Stimulated activated CD4-positive, alpha-beta T cell treated with anti-CD3 and anti-CD28 coated beads, Interleukin-2, amount 100 ng/mL, for 24 hours (primary cell): ENCODE measurements at places on chromosomes 12 and 14.

- DNase-seq, result no peak
Measured at GRCh38 chr12:15699886-15700285, 89.3 kb downstream of the EPS8 start.

DNA sequence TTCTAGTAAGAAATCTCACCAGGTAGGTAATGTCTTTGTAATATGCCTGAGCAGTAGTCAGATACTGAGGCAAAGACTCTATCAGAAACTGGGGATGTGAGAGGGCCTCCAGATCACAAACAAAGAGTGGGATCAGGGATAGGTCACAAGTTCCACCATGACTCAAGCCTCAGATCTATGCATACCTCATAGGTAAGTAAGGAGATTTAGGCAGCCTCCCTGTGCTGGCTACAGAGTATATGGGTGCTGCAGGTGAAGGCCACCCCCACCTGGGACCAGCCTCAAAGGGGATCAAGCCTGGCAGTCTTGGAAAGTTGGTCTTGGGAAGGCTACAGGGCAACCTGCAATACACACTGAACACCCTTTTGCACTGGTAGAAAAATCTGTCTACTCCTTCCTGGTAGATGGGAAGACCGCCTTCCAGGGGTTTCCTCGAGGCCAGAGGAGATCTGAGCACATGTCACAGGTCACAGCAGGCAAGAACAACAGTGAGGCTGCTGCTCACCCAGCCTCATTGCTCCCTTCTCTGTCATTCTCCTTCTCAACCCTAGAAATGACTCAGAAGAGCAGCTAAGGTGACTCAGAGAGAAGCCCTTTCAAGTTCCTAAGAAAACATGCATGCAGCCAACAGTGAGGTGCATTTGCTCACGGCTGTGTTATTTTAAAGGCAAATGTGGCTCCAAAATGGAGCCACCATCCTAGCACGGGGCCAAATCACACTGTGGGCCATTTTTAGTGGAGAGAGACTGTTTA, 143.4 kb upstream of the CDKN3 start:
- no peak for DNase-seq

GRCh38 chr12:58814036-58814435, 106.3 kb downstream of the LRIG3 start:
- DNase-seq, result no peak

DNA sequence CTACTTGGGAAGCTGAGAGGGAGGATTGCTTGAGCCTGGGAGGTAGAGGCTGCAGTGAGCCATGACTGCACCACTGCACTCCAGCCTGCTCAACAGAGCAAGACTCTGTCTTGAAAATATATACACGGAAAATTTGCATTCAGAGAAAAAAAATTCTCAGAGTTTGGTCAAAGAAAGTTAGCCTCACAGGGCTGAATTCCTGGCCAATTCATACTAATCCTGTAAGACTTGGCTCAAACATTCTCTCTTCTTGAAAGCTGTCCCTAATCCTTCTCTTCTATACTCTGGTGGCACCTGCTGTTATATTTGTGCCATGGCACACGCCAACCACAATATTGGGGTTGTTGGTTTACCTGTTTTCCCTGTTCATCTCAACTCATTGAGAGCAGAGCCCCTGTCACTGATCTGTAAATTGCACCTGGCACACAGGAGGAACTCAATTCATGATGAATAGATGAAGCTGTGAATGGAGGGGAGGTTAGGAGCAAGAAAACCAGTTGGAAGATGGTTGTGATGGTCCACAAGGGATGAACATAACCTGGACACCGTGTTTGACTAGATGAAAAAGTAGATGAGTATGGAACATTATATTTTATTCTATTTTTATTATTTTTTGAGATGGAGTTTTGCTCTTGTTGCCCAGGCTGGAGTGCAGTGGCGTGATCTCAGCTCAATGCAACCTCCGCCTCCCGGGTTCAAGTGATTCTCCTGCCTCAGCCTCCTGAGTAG, 36.8 kb upstream of the SPTSSA start:
- no peak for DNase-seq

GRCh38 chr14:86938320-86938719, 1054.7 kb downstream of the GALC start:
- DNase-seq, result no peak

DNA sequence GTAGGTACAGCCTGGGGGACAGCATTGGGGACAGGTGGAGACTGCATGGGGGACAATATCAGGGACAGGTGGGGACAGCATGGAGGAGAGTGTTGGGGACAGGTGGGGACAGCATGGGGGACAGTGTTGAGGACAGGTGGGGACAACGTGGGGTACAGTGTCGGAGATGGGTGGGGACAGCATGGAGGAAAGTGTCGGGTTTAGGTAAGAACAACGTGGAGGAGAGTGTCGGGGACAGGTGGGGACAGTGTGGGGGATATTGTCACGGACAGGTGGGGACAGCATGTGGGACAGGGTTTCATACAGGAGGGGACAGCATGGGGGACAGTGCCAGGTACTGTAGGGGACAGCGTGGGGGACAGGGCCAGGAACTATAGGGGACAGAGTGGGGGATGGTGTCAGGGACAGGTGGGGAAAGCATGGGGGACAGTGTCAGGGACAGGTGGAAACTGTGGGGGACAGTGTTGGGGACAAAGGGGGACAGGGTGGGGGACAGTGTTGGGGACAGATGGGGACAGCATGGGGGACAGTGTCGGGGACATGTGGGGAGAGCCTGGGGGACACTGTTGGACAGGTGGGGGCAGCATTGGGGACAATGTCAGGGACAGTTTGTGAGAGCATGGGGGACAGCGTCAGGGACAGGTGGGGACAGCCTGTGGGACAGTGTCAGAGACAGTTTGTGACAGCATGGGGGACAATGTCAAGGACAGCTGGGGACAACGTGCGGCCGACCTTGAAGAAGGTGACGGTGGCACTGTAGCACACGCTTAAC, 213.1 kb downstream of the TMEM121 start:
- DNase-seq, result no peak

- DNase-seq, result no peak
Measured at GRCh38 chr12:90299121-90299520, 590.5 kb upstream of the ATP2B1 start.

GRCh38 chr12:132618683-132619043, at the start of gene P2RX2:
Gene P2RX2 (plus strand): TSS chr12:132618776. CDS start chr12:132618817, 41 bp downstream.
- no peak for DNase-seq

GRCh38 chr12:116864371-116865160, 16.7 kb downstream of the HRK start:
- DNase-seq, result no peak

DNA sequence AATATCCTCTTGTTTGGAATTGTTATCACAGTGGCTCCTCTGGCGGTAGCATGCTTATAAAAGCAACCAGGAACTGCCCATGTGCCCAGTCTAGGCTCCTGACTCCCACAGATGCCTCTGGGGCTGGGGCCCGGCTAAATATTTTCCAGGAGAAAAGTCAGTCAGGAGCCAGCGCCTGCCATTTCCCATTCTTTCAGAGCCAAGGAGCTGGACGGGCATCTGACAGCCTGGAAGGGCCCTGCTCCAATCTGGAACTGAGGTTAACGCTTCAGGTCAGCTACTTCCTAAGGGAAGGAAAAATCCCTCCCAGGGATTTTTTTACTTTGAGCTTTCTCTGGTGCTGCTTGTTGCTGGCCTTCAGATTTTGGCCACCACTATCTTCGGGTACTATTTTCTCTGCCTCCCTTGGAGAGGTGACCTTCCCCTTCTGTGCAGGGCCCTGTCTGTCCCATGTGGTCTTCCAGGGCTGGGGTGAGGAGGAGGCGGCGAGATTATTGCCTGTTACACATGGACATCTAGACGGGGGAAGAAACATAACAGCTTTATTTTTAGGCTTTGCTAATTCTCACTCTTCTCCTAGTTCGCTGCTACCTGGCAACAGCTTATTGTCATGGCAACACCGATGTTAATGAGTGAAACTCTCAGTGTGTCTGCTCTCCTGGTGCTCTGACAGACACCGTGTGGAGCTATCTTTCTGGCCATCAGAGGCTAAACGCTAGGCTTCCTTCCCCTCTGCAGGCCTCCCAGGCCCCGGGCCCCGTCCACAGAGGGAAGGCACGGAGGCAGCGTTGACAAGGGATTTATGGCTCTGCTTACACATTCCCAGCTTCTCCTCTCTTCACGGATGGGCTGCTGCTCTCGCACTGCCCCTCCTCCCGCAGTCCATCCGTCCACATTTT, 160.4 kb downstream of the CACNA1C start:
- no peak for DNase-seq

DNA sequence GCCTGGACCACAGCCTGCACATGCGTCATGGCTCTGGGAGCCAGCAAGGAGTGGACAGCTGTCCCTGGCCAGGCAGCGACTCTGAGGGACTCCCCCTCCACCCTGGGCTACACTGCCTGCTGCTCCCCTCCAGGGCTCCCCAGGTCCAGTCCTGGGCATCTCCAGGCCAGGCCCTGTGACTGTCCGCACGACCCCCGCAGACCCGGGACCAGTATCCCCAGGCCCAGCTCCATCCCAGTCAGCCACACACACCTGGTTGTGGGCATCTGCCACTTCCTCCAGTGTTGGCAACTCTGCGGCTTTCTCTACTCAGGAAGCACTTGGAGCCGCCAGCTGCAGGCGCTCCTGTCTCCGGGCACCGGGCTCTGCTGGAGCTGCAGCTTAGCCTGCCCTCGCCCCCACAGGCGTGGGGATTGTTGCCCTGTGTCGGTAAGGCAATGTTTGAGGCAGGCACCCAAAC, 2.4 kb downstream of the ULK1 start:
- DNase-seq, result no peak

GRCh38 chr12:5768171-5768570, 176.9 kb downstream of the ANO2 start:
- no peak for DNase-seq

DNA sequence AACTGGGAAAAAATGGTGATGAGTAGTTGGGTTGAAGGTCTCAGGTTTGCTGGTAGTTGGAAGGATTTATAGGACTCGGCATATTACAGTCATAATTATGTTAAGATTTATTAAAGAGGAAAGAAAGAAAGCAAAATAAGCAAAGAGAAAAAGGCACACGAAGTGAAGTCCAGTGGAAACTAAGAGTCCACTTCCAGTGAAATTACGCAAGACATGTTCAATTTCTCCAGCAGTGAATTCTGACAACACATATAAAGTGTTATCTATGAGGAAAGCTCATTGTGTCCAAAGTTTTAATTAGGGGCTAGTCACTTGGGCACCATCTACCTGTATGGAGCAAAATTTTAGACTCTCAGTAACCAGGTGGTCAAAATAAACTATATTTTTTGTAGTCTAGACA, 143.3 kb downstream of the CEP128 start:
- no peak for DNase-seq

DNA sequence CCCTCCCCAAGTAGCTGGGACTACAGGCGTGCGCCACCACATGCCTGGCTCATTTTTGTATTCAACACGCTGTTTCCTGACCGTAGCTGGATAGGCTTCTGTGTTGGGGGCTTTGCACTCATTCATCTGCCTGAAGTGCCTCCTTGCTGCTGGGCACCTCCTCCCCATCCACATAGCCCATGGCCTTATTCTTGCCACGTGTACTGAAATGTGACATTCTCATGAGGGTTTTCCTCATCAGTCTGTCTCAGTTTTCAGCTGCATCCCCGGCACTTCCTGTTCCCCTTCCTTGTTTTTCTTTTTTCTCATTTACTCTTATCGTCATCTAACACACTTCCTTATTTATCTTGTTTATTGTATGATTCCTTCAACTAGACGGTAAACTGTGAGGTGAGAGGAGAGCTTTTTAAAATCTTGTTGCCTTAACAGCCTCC, 36.6 kb downstream of the RCOR1 start:
- DNase-seq, result no peak

DNA sequence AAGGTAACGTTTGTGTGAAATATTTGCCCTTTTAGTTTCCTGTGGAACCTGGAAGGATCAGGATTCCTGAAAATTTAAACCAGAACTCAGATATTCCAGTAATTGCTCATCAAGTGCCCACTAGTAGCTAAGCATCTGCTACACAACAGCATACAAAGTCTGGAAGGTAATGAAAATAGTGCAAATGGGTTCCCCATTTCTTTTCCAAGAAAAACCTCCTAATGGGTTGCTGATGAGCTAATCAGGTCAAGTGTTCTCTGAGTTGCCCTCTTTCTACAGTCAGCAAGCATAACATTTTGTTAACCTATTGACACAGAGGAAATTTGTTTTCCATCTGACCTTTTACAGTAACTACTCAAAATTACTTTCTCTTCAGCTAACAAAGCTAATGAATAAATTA, 83.6 kb upstream of the PMCH start:
- DNase-seq, result no peak

DNA sequence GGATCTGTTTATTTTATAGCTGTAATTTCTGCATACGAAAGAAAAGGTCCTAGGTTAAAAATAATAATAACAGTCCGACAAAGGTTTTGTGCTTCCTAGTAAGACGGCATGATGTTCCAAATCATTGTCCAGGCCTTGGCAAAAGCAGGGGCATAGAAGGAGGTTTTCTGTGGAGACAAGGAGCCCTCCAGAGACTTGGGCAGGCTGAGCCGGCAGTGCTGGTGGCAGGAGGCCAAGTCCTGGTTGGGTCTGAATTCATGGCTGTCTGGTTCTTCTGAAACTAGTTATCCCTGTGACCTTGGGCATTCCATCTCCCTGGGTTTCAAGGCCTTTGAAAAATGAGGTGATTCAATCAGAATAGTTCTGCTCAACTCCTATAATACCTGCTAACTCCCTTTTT, 44.0 kb downstream of the KCNK13 start:
- no peak for DNase-seq

DNA sequence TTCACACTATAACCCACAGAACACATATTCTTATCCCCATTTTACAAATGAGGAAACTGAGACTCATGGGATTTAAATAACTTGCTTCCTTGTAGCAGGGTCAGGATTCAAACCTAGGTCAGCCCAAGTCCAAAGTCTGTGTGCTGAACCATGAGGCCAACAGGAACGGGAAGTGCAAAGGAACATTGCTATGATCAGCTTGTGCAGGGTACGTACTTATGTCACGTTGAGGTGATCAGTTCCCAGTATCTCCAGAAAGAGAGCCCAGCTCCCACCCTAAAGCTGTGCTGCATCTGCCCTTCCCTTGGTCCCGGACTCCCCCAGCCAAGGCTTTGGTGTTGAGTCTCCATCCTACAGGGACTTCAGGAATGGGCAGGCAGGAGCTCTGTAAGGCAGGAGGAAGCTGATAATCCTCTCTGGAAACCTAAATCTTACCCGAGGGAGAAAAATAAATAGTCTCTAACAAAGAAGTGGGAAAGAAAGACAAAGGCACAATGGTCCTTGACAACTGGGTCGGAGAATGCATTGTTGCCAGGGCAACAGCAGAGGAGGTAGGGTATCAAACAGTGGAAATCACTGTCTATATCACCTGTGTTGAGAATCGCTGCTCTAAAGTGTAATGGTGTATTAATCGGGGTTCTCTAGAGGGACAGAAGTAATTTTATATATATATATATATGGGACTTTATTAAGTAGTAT, 82.5 kb upstream of the FICD start:
- DNase-seq, result no peak

DNA sequence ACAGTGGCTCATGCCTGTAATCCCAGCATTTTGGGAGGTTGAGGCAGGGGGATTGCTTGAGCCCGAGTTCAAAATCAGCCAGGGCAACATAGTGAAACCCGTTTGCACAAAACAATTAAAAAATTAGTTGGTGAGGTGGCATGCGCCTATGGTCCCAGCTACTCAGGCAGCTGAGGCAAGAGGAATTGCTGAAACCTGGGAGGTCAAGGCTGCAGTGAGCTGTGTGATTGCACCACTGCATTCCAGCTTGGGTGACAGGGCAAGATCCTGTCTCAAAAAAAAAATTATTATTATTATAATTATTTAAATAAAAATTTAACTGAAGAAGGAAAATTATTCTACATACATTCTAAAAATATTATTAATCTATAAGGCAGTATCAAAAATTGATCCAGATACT, 164.1 kb downstream of the ITPR2 start:
- DNase-seq, result no peak
